H1 (cell line): ENCODE measurements at places on chromosomes 2 and 18. TPM values are rescaled to one million over a fixed set of nuclear protein-coding genes. Genes with fewer than 3 reads are reported as not detected.

- no peak for DNase-seq
These were observed 147.6 kb upstream of the CCDC68 start for GRCh38 chr18:55106906-55107305.

GRCh38 chr18:59881728-59882656, 17.8 kb upstream of the PMAIP1 start:
- DNase-seq = no peak

- DNase-seq = no peak
These were observed 15.5 kb upstream of the NEURL3 start for GRCh38 chr2:96520697-96521096.

RUFY4 gene
- total RNA-seq = 0.32 TPM in 1 of 2 replicates, not detected in the other

FAP gene
- not detected in 2 replicates for total RNA-seq

USP37 gene
- total RNA-seq = 22.3 and 29.1 TPM in 2 replicates

DNA sequence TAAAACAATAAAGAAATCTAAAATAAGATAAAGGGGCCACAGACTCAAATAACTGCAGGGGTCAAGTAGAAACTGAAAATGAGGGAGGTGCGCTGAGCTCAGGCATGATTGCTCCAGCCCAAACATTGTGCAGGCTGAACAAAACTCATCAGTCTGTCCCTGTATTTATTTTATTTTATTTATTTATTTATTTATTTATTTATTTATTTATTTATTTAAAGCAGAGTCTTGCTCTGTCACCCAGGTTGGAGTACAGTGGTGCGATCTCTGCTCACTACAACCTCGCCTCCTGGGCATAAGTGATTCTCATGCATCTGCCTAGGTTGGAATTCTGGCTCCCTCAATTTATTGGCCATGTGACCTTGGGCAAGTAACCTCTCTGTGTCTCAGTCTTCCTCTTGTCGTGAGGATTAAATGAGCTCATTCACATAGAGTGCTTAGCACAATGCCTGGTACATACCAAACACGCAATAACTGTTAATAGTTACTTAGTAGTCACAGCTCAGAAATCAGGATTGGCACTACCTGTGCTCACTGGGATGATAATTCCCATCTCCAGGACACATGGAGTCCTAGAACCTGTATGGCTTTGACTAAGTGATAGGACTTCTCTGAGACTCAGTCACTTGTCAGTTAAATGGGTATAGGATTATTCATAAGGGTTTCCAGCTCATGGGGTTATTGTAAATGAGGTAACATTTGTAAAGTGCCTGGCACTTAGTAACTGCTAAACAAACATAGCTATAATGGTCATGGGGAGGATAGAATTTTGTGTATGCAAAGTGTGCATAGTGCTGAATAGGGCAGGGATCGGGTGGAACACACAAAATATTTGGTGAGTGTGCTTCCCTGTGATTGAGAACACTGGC, 6.0 kb downstream of the SPEG start:
- DNase-seq = no peak

DNA sequence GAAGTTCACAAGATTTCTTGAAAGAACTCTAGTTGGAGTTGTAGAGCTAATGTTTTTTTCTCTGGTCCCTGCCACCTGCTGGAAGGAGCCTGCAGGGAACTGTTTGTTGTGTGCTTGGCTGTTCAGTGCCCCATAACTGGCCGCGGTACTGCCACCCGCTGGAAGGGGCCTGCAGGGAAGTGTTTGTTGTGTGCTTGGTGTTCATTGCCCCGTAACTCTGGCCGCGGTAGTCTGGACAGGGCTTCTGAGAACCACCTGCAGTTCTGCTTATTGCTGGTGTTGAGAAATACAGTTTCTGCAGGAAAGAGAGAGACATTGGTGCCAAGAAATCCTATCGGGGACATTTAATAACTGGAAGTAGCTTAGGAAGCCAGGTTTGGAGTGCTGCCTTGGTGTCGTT, 58.1 kb downstream of the AGAP1 start:
- peak; percentile 38 for DNase-seq
